NCI-H1092 treated with DMSO at 0.1 percent for 48 hours (cell line): ENCODE measurements at places on chromosomes 1 and 21.

- no peak for DNase-seq
These were observed 33.8 kb downstream of the STIL start for GRCh38 chr1:47280142-47280541.

DNA sequence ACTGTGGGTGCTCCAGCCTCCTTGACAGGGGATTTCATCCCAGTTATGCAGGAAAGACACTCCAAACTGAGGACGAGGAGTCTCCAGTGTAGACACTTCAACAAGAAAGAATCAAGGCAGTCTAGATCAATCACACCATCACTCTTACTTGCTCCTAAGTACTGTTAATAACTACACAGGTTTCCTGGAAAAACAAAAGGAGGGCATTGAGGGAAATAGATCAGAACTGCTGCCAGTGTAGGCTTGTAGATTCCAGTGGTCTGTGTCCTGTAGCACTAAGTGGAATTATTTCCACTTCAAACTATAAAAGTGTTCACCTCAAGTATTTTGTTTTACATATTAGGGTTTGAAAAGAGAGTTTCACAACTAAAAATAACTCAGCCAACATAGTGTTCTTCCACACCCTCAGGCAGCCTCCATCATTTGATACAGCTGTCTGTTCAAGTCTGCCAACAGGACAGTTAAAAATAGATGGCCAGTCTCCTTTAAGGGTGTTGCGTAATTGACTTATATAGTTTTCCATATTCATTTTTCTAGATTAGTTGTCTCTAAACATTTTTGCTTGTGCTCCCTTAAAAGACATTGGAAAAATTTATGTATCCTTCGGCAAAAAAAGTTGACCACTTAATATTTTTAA is 32.0 kb upstream of the AGL start:
- DNase-seq: no peak

DNA sequence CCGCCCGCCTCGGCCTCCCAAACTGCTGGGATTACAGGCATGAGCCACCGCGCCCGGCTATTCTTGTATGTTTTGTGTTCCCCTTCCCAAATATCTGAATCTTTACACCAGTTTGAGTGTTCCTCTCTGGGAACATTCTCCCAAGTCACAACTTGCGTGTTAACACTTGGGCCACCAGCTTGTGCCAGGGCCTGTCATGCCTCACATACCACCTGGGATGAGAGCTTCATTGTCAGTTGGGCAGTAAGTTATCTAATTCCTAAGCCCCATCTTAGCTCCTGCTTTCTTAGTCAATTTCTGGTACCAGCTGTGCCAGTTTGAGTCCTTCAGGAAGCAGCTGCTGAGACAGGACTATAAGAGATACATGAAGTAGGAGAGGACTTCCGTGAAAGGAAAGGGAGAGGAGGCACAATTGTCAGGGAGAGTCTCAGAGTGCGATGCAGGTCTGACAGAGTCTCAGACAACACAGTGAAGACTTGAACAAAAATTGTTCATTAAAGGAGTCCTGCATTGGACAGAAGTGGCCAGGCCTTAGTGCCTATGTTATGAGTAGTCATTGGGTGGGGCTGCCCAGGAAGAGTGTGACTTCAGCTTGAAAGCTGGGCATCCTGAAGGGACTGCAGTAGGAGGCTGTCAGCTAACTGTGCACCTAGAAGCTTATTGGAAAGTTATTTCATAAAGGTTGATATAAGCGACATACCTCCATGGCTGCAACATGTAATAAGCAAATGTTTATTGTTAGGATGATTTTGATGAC is 17.3 kb downstream of the ZFYVE9 start:
- DNase-seq: no peak

DNA sequence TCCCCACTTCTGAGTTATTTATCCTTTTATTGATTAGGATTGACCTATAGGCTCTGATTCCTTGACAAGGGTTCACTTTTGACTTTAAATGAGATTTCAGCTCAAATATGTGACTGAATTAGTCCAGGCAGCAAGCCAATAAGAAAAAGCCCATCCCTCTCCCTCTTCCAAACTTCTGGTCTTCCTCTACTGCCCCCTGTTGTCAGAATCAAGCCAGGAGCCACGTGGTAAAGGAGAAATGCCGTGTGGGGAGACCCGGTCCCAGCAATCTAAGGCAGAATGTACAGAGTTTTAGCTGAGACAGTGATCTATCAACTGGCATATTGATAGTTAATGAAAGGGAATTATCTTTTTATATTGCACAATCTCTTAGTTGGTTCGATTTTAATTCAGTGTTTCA is 5.2 kb downstream of the ADAMTS5 start:
- DNase-seq: no peak
